ENCODE measurements at places on chromosomes 1 and 21. TPM values are rescaled to one million over a fixed set of nuclear protein-coding genes. Genes with fewer than 3 reads are reported as not detected.

DNA sequence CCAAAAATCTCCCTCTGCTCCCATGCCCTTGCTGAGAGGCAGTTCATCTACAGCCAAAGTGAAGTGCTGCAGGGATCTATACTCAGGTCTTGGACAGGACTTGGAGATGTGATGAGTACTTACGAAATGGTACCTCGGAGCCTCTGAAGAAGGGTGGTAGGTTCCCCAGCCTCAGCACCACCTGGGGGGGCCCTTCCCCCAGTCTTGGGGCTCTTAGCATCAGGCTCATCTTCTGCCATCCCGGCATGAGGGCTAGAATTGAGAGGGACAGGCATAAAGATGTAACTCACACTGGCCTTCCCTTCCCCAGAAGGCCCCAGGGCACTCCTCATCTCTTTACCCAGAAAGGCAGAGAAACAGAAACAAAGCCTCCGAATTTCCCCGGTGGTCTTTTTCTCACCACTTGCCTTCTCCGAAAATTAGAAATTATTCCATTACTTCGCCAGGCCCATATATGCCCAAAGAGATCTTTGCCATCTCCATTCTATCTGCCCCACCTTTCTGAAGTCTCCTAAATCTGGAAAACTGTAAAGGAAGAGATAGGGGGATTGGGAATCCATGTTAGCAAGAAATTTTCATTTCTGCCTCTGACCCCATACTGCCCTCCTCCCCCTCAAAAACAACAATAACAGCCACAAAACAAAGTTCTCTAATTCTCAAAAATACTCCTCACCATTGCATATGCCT lies 827 bp downstream of the RFX5 start:
- DNase-seq = no peak

DNA sequence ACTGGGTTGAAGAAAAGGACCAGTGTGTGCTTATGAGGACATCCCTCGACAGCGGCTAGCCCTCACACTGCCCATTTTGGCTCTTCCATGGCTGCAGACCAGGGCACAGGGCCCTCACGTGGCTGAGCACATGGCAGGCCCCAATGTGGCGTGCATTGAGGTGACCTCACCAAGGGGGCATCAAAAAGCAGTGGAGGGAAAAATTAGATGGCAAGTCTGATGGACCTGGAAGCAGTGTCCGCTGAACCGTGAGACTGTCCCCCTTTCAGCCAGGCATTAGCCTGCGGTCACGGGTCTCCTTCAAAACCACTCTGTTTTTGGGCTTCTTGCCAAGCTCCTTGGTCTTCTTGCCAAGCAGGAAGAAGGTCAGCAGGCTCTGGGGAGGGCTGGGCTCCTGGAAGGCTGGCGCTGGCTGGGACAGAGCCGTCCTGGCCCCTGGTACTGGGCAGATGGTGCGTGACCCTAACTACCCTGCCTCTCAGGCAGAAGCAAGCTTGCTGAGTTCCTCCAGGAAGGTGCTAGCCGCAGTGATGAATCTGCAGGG lies 30.8 kb downstream of the TRIM67 start:
- DNase-seq = peak; percentile 87

DNA sequence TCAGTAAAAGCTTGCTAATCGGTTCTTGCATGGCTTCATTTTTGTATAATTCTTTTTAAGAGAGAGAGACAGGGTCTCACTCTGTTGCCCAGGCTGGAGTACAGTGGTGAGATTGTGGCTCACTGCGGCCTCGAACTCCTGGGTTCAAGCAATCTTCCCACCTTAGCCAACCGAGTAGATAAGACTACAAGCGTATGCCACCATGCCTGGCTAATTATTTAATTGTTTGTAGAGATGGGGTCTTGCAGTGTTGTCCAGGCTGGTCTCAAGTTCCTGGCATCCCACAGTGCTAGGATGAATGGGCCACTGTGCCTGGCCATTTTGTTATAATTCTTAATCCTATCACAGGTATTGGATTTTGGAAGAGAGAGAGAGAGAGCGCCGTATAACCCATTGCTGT lies 23.4 kb downstream of the RCAN3 start:
- no peak for DNase-seq

- DNase-seq = no peak
These were observed 39.4 kb downstream of the HSF2BP start for GRCh38 chr21:43619856-43620255.

Gene DYRK1A
- total RNA-seq = 70.2 TPM

DNA sequence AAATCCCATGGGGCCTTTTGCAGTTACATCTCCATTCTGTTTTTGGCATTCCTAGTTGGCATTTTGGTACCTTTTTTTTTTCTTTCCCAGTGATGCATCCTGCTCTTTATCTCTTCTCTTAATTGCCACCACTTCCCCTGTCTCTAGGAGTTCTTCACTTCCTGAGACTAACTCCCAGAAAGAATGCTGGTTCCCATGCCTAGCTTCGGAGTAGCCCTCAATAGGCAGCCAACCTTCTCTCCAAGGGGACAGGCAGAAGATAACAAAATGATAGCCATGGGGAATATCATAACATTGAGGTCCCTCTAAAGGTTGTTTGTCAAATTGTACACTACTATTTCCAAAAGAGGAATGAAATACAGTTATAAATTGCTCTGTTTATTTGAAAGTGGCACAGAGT lies 150.6 kb upstream of the UBE2U start:
- no peak for DNase-seq

Gene KLF17
- not detected for total RNA-seq

Measured in mucosa of gallbladder (tissue), 1 donor.